Stimulated activated CD4-positive, alpha-beta T cell treated with anti-CD3 and anti-CD28 coated beads, TNF-alpha, amount 100 ng/mL, for 1 hour (primary cell): ENCODE measurements at places on chromosomes 4 and X.

DNA sequence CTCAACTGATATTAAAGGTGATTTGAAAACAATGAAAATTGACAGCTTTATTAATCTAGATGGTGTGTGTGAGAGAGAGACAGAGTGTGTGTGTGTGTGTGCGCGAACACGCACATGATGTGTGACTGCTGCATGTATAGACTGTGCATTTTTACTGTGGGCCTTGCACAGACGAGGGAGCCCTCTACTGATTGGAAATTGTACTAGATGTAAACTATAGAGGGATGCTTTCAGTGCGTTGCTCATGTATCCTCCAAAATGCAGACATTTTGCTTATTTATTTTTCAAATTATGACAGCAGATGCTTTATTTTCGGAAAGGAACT is 168.4 kb upstream of the GK2 start:
- no peak for DNase-seq

- DNase-seq = no peak
Measured at GRCh38 chr4:14404730-14405129, 597.6 kb upstream of the CPEB2 start.

- no peak for DNase-seq
Measured at GRCh38 chr4:158624889-158625478, 46.7 kb downstream of the C4orf46 start.

GRCh38 chrX:75273483-75273882 is 402 bp upstream of the UPRT start:
- no peak for DNase-seq

DNA sequence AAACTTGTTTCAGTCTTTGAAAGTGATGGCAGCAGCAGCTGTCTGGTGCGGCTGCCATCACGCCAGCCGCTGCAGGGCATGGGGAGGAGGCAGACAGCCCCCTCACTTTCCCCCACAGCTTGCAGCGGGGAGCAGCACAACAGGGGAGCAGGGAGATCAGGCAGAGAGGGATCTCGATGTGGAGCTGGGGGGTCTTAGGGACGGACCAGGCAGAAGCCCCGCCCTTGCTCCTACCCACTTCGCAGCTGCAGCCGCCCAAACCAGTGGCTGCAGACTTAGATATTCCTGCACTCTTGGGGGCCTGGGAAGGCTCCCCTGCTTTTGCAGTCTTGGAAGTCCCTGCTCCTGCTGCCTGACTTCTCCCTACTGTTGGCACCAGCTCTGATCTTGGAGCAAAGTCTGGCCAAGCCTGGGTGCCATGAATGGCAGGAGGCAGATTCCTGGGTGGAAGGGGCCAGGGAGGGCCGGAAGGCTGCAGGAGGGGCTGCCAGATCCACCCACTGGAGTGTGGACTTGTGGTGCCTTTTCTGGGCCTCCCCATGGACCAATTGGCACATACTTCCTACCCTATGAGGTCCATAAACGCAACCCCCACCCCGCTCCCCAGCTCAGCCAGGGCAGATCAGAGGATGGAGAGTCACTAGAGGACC is 14.0 kb upstream of the MFAP3L start:
- DNase-seq = no peak

DNA sequence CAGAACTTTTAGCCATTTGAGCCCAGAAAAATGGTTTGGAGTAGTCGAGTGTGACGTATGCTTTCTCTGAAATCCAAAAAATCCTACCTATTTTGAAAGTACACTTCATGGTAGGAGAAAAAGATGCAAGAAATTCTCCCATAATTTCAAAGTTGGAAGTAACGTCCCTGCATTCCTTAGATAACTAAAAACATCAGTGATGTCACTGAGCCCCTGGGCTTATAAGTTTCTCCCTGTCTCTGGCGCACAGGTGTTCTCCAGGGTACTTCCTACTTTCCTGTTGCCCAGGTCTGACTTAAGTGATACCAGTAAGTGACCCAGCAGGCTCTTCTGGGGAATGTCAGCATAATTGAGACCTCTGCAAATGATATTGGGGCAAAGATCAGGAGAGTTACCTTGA is 90.5 kb upstream of the WDR1 start:
- DNase-seq = no peak

GRCh38 chr4:111501946-111502345 is 643.3 kb upstream of the FAM241A start:
- no peak for DNase-seq

- DNase-seq = no peak
Measured at GRCh38 chr4:154760895-154761294, 17.1 kb downstream of the LRAT start.

DNA sequence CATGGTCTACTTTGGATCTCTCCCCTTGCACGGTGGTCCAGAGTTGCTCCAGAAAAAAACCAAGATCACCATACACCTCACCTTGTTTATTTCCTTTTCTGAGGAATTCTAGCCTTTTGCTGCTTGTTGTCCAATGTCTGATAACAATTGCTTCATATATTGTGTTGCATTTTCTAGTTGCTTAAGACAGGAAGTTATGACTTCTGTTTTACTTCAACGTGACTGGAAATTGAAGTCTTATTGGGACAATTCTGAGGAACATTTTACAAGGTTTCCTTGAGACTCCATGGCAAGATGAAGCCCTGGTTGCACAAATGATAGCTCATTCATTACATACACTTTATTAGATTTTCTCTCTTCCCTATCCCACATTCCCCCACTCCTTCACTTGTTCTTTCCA is 5.2 kb downstream of the CXCL1 start:
- DNase-seq = no peak

DNA sequence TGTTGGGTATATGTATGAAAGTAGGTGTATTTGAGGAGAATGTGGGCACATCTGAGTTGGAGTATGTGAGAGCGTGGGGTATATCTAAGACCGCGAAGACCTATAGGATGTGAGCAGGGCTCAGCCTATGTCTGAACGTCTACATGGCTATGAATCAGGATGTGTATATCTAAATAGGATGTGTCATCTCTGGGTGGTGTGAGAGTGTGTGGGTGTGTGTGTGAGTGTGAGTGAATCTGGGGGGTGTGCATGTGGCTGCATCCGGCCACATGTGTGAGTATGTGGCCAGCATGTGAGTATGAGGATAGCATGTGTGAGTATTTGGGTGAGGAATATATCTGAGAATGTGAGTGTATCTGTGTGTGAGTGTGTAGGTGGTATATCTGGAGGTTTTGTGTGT is 7.7 kb downstream of the GPR173 start:
- DNase-seq = no peak

- DNase-seq = no peak
Measured at GRCh38 chr4:8602686-8603430, 10.3 kb downstream of the CPZ start.

- no peak for DNase-seq
Measured at GRCh38 chr4:149912000-149912399, 96.4 kb upstream of the IQCM start.

DNA sequence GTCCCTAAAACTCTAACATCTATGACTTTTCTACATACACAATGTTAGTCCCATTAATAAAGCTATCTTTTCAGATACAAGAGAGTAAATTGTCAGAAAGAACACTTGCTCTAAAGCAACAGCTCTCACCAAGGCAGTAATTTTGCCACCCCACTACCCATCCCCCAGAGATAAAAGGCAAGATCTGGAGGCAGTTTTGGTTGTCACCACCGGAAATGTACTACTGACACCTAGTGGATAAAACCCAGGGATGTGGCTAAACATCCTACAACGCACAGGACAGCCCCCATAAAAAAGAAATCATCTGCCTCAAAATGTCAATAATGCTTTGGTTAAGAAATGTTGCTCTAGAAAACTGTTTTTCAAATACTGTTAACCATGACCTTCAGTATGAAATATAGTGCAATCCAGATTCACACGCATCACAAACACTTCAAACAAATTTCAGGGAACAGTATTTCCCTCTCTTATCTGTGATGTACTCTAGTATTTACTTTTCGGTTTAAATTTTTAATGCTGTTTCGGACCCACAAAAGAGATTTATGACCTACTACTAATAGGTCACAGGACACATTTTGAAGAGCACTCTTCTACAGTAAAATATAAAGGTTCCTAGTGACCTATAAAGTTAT is 5.1 kb downstream of the FBXL5 start:
- peak; percentile 4 for DNase-seq

DNA sequence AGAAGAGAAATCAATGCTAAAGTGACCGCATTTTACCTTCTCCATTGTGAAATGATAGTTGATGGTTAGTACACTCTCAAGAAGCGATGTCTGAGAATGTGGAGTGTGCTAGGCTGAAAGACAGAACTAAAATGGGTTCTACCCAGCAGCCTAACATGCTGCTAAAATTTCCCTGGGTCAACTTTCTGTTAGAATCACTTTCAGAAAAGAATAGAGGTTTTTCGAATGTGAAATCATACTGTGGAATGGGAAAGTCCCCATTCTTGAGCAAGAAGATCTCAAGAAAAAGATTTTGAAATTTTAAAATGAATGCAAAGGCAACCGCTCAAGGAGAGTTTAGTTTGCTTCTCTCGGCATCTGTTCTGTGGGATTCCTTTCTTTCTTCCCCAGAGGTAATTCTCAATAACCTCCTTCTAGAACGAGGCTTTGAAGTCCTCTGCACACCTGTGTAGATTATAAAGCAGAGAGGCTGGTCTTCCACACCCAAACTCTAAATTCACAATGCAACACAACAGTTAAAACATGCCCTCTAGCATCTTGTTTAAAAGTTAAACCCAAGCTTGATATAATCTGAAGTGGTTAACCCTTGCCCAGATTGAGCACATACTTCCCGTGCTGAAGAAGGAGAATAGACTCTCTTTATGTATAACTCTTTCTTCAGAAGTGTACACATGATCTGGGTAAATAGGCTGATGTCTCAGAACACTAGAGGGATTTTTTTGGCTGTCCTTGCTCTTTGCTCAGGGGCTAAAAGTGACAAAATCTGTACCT is 208.7 kb upstream of the KLF3 start:
- no peak for DNase-seq
